ENCODE measurements at places on chromosomes 11 and 22. TPM values are rescaled to one million over a fixed set of nuclear protein-coding genes. Genes with fewer than 3 reads are reported as not detected.

HEPHL1 gene
- 0.19 TPM for total RNA-seq

CSNK2A3 gene
- total RNA-seq = 0.69 TPM

DNA sequence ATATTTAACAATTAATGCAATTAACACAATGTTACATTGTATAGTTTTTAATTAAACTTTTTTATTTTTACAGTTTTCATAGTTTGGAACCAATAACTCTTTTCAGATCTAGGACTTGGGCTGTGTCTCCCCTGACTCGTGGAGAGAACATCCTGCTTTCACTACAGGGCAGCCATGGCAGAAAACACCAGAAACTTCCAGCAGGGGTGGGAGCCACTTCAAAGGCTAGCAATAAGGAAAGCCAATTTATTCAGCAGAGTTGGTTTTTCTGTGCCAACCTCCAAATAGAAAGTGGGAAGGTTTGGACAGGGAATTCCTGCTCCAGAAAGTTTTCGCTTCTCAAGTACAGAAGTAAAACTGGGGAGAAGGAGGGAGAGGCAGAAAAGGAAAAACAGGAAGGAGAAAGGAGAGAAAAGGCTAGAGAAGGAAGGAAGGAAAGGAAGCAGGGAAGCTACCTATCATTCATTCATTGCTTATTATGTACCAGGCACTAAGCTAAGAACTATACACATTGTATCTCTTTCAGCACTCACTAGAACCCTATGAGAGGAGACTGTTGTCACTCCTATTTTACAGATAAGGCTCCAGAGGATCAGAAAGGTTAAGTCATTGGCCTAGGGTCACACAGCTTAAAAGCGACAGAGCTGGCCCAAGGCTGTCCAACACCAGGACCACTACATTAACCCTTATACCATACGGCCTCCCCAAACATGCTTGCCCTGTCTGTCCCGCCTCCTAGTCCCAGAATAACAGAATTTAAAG lies 54.8 kb upstream of the CREB3L1 start:
- DNase-seq = no peak

DNA sequence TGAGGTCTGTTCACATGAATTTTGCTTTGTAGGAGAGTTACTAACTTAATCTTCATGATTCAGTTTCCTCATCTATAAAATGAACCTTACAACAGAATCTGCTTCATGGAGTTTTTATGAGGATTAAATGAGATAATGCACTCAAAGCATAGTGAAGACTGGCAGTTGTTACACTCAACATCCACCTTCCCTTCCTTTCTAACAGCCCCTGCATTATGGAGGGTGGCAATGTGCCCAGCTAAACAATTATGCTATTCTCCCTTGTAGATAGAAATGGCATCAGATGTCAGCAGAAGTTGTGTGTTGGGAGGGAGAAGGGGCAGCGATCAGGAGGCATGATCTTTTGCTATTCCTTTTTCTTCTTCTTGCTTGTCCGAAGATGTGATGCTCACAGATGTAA lies 6.5 kb downstream of the POU2AF1 start:
- DNase-seq = no peak

DNA sequence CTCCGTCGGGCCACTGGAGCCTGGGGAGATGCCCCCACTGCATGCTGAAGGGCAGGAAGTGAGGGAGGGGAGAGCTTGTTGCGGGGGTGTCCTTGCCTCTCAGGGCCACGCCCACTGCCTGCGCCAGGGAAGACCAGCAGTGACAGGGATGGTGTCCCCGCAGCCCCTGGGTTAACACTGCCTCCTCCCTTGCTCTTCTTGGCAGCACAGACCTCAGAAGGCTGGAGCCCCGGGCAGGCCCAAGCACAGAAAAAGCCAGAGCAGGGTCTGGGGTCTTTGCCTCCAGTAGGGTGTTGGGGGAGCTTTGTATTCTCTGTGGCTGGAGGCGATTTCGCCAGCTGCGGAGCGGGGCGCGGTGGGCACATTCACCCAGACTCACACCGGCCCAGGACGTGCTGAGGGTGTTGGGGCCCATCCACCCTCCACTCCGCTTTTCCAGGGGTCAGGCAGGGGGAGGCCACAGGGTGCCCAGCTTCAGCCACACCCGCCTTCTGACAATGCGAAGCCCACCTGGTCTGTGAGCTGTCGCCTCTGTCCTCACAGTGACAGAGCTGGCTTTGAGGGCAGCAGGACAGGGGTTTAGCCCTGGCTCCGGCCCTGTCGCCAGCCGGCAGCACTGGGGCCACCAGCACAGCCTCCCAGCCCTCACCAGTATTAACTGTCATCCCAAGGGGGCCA lies 83.7 kb downstream of the CDKN1C start:
- DNase-seq = no peak

- DNase-seq = no peak
Measured at GRCh38 chr11:60347084-60347797, 20.2 kb downstream of the MS4A6E start.

- no peak for DNase-seq
Measured at GRCh38 chr11:131998020-131998419, 627.6 kb downstream of the NTM start.

DNA sequence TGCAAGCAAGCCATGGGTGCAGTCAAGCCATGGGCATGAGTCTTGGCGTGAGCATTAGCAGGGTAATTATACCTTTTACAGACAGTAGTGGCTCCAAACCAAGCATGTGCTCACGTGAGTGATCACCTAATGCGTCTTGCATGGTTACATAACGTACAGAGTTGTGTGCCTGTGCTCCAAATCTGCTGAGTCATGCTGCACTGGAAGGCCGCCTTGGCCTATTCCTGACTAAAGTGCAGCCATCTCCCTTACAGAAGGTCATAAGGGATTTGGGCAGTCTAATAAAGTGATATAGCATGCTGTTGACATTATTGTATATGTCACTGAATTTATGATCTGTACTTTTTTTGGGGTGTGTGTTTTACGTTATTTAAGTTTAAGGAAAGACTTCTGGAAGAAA lies 102.4 kb downstream of the ARHGAP42 start:
- DNase-seq = no peak
